ENCODE measurements at places on chromosomes 7 and 10.
A peak's percentile ranks its signal among the peaks of the same experiment; 100 is the strongest.

DNA sequence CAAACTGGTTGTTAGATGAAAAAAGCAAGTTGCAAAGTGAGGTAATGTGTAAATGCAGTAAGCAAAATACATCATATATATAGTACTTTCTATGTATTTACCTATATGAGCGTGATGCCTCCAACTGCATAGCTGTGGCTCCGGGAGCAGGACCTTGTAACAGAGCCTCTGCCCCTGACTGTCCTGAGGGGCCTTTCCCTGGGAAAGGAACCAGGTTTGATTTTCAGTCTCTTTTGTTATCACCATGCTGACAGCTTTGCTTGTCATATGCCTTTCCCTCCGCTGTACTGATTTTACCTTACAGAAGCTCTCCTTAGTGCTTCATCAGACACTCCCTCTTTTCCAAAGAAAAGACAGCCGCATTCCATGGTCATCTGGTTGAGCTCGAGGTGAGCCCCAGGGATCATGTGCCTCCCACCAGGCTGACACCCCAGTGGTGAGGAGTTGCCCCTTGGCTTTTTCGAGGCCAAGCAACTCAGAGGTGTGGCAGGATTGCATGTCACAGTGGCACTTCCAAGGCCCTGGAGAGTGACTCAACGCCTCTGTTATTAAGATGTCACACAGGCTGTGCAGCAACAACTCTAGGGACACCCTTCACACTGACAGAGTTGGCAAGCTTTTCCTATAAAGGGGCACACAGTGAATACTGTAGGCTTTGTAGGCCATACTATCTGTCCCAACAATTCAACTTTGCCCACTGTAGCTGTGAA is 78.9 kb downstream of the ALOX5 start:
- no peak for DNase-seq

DNA sequence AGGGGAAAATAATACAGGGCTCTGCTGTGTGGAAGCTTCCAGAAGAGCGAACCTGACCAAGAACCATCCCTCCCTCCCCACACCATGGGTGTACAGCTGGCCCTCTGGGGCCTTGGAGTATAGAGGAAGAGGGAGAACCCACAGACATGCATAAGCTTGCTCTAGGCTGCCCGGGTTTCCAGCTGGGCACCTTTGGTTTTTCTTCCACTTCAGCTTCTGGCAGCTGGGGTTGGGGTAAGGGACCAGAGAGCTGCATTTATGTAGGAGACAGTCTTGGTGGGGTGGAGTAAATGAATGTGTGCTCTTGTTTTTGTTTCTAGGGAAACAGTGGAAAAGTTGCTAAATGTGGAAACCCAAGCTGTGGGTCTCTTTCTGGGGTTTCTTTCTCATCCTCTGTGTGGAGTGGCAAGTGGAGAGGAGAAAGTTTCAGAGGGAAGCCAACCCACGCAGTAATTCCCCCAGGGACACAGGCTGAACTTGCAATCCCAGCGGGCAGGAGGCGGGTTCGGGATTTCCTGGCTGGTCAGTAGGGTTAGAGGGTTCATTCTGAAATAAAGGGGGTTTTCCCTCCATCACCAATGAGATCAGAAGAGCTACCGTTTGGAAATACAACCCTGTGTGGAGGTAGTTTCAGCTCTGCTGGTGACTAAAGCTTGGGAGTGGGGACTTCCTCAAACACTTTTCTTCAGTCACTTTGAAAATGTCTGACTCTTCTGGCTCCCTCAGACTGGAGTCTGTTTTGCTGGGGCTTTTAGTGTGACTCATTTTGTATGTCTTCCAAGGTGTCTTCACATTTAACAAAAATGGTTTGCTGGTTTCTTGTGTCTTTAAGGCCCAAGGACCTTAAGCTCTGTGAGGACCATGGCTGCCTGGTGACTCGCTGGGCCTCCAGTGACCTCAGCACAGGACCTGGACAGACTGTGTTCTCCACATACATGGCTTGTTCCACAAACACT is 22.2 kb upstream of the SRGN start:
- peak; percentile 61 for DNase-seq

DNA sequence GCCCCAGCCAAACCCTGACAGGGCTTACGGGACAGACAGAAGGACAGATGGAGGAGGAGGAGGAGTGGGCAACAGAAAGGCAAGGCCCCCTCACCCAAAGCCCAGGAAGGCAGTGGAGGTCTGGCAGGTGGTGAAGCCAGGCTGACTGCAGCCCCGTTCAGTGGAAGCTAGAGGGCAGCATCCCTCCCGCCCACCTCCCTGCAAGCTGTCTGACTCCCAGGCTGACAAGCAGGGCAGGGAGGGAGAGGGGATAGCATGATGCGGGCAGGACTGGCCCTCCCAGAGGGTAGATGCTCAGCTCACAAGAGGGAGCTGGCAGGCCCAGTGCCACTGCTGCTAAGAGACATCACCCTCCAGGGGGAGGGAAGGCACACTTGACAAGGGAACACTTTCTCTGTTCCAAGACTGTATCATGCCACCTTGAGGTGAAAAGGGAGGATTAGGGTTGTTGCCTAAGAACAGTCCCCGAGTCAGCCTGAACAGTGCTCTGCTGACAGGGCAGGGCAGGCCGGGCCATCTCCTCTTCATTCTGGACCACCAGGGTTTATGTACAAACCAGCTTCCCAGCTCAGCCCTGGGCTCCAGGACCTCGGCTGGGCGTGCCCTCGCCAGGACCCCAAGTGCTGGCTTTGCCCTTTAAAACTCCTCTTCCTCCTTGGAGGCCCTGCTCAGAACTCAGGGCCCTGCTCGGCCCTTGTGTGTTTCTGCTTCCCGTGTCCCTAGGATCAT is 61.8 kb downstream of the RASGEF1A start:
- peak; percentile 20 for DNase-seq

GRCh38 chr7:135723411-135723810 is 4.6 kb downstream of the SLC13A4 start:
- no peak for DNase-seq

DNA sequence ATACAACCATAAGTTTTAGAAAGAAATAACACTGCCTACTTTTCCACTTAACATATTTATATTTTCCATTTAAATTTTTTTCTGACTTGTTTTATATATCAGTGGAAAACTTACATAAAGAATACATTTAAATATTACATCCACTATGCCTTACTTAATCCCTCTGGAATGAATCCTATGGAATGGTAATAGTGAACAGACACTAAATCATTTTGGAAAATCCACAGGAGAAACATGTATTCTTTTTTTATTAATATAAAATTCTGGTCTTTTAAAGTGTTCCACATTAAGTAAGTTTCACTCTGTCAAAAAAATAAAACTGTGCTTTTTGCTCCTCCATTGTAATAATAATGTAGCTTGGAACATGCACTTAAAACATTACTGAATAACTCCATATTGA is 236.8 kb upstream of the LRRN3 start:
- DNase-seq, result no peak
